ENCODE measurements at places on chromosomes 7 and 10. TPM values are rescaled to one million over a fixed set of nuclear protein-coding genes. Genes with fewer than 3 reads are reported as not detected.

DNA sequence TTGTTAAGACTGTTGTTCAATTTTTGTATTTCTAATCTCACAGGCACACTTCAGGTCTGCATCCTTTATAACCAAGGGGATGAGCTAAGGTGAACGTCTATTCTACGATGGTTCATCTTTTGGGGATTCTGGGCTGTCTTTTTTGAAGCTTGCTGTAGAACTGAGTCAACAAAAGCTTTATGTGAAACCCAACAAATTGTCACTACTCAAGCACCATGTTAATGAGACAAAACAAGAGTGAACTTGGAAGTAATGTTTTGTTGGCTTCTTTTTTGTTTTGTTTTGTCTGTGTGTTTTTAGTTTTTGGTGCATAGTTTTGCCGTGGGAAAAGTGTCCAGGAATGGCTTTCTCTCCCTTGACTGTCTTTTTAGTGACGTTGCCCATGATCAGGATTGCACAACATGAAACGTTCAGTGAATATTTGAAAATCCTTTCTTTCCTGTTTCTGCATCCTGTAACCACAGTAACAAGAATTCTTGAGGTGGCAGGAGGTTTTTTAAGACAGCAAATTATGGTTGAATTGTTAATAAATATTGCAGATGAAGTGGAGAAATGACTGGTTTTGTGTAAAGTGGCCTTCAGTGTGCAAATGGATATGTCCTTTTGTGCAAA is 65.6 kb downstream of the WIPF3 start:
- DNase-seq, result no peak

- no peak for DNase-seq
These were observed 11.9 kb upstream of the TSPAN15 start for GRCh38 chr10:69439350-69439739.

GRCh38 chr7:110568388-110568787 is 522.5 kb upstream of the LRRN3 start:
- DNase-seq, result no peak

DNA sequence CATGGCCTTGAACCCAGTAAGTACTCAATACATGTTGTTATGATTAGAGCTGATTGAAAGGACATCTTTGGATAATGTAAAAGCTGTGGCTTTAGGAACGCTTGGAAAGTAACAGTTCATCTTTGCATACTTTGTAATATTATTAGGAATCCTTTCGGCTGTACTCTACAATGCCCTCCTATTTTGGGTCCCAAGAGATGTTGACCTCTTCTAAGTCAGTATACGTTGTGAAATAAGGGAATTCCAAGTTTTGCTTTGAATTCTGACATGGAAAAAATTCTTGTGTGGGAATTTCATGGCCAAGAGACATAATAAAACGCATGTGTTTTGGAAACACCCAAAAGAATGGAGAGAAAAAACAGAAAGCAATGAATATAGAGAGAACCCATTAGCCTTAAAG is 7.7 kb downstream of the AGR3 start:
- DNase-seq, result no peak

GRCh38 chr7:107999779-108000560 is 3.0 kb downstream of the LAMB1 start:
- DNase-seq, result no peak

DNA sequence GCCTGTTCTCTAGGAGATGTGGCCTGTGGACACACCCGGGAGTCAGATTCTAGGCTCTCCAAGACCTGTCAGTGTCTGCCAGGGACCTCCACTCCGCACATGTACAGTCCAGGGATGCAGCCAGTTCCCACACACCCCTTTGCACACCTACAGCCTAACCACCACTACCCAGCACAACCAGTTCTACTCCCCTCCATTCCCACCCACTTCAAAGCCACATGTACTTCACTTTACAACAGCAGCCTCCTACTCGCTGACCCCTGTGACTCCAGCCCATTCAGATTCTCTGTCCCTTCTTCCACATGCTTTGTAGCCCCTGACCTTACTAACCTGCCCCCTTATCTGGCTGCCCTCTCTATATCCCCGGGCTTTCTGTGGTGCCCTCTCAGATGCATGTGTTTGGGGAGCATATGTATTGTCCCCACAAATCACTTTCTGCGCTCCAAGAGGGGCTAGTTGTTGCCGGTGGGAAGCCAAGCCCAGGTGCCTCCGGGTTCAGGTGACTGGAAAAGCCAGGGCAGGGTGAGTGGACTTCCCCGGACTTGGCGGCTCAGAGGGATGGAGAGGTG is 7.2 kb downstream of the LBX1 start:
- DNase-seq, result no peak

Gene PDZD7
- polyA plus RNA-seq, result 1.3 TPM

Gene SPDYE1
- polyA plus RNA-seq, result 2.3 TPM

Gene SFRP5
- 0.94 TPM for polyA plus RNA-seq
